Stimulated activated CD4-positive, alpha-beta T cell treated with anti-CD3 and anti-CD28 coated beads, Interleukin-2, amount 100 ng/mL, for 48 hours (primary cell): ENCODE measurements at places on chromosomes 13 and 19.

DNA sequence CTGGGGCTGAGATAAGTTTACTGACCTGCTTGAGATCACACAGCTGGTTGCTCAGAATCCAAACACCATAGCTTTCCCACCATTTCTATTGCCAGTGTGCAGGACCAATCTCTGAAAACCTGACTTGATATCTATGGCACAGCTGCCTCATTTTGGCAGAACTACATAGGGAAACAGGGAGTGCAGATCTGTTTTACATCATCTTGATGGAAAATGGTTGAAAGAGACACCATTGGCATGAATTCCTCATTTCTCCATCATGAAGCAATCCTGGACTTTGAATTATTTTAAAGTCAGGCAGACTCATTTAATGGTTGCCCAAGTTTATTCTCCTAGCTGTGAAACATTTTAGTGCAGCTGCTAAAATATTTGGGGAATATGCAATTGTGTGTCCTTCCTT, 1628.2 kb upstream of the SLC10A2 start:
- no peak for DNase-seq

GRCh38 chr19:13339869-13340268, 166.4 kb downstream of the CACNA1A start:
- no peak for DNase-seq

DNA sequence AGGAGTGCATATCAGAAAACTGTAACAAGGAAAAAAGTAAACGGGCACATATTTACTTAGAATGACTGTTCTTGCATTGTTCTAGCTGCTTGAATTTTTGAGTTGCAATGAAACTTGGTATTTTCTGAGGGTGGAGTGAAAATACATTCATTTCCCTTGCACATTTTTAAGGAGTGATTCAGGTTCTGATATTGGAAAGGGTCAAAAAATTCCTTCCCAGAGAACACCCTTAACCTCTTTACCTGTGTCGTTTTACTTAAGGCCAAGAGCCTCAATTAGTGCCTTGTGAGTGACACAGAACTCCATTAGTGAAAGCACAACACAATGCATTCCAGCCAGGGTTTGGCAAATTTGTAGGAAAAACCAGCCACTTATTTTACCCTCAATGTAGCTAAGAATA, 2.3 kb downstream of the ITGBL1 start:
- DNase-seq, result no peak

GRCh38 chr13:24040835-24041234, 119.7 kb upstream of the SPATA13 start:
- no peak for DNase-seq
